ENCODE measurements at places on chromosomes 4 and X. TPM values are rescaled to one million over a fixed set of nuclear protein-coding genes. Genes with fewer than 3 reads are reported as not detected.

KANTR gene
- total RNA-seq = 30.5 TPM

CT45A1 gene
- total RNA-seq = not detected

PPID gene
- 17.3 TPM for total RNA-seq

DNA sequence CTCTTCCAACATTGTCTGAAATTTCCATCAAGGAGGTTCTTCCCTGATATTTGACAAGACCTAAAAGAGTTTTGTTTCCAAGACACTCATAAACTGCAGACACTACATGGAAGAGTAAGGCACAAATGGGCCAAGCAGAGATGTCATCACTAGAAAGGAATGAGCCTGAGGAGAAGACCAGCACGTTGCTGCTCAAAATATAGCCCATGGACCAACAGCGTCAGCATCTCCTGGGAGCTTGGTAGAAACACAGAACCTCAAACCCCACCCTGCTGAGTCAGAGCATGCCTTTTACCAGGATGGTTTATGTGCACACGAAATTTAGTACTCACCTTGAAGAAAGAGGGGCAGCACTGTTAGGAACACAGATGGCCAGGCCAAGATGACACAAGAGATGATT lies 128.7 kb upstream of the MID1 start:
- DNase-seq = no peak
- peaks cover 7% of the 10 kb centered on the region for H3K27me3 ChIP-seq
- no peak overlapping the region for H3K4me3 ChIP-seq
- no peaks in the 10 kb centered on the region for H3K4me1 ChIP-seq
- no peak overlapping the region for H3K27ac ChIP-seq
- no peaks in the 10 kb centered on the region for H3K36me3 ChIP-seq

DNA sequence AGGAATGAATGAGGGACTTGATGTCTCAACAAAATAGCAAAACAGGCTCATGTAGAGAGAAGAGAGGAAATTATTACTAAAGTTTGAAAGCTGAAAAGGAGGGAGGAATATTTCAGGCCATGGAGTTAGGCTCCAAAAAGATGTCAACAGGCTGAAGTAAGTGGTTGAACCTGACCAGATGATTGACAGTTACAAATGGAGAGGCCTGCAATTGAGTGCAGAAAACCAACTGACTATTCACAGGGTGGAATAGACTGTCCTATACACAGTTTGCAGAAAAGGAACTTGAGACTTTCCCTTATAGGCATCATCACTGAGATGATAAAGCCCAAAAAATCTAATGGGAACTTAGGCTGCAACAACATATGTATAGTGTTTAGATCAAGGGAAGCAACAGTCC lies 233.3 kb downstream of the AR start:
- no peaks in the 10 kb centered on the region for H3K27me3 ChIP-seq
- no peaks in the 10 kb centered on the region for H3K36me3 ChIP-seq
- H3K4me3 ChIP-seq = no peak overlapping the region
- H3K27ac ChIP-seq = peak overlapping the region; percentile 45
- no peak for DNase-seq

- H3K27ac ChIP-seq = no peak overlapping the region
- no peaks in the 10 kb centered on the region for H3K4me1 ChIP-seq
- DNase-seq = no peak
- no peaks in the 10 kb centered on the region for H3K36me3 ChIP-seq
- H3K27me3 ChIP-seq = no peaks in the 10 kb centered on the region
These were observed 317.2 kb downstream of the PDGFC start for GRCh38 chr4:156654410-156654809.

- H3K4me3 ChIP-seq = no peak overlapping the region
- no peaks in the 10 kb centered on the region for H3K4me1 ChIP-seq
These were observed 13.7 kb downstream of the PFKFB1 start for GRCh38 chrX:54980334-54980733.

DNA sequence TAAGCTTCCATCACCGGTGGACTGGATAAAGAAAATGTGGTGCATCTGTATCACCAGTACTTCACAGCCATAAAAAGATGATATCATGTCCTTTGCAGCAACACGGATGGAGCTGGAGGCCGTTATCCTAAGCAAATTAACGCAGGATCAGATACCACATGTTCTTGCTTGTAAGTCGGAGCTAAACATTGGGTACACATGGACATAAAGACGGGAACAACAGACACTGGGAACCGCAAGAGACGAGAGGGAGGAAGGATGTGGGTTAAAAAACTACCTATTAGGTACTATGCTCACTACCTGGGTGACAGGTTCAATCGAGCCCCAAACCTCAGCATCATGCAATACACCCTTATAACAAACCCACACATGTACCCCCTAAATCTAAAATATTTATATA lies 16.3 kb upstream of the IDS start:
- no peaks in the 10 kb centered on the region for H3K4me1 ChIP-seq
- H3K27ac ChIP-seq = no peak overlapping the region
- DNase-seq = no peak
- H3K27me3 ChIP-seq = no peaks in the 10 kb centered on the region

DNA sequence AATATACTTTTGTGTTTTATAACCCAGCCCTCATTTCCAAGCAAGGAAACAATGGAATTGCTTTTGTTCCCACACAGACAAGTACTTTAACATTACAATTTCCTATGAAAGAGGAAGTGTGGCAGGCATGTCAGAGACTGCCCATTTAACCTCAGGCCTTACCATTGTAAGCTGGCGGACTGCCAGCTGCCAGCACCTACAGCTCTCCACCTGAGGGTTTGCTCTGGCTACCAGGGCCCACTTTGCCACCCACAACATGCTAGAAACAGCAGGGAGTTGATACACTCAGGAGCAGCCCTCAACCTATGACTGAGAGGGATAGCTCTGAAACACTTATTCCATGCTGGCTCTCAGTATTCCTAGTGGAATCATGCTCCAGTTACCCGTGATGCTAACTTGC lies 152.3 kb upstream of the PRDX4 start:
- no peak for DNase-seq
- no peaks in the 10 kb centered on the region for H3K27me3 ChIP-seq

DNA sequence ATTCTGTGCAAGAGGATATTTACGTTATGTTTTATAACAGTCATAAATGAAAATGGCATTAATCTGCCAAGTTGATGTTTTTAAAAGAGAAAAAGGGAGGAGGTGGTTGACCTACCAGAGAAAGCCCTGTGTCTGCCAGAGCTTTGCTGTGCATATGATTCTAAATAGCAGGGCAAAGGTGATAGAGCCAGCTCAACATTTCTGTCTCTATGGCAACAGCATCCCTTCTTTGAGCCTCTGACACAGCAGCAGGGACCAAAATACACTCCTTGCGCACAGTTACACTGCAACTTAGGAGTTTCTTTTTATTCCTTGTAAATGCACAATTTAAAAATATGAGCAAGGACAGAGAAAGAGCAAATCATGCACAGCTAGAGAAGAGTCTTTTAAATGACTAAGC lies 133.3 kb upstream of the RAI2 start:
- no peaks in the 10 kb centered on the region for H3K4me1 ChIP-seq
- H3K4me3 ChIP-seq = no peak overlapping the region
- no peak overlapping the region for H3K27ac ChIP-seq
- DNase-seq = no peak
- no peaks in the 10 kb centered on the region for H3K36me3 ChIP-seq

GRCh38 chrX:130775849-130776248 lies 127.2 kb downstream of the ENOX2 start:
- H3K27ac ChIP-seq = no peak overlapping the region
- no peak for DNase-seq
- no peak overlapping the region for H3K4me3 ChIP-seq
- no peaks in the 10 kb centered on the region for H3K4me1 ChIP-seq
- no peaks in the 10 kb centered on the region for H3K36me3 ChIP-seq

DNA sequence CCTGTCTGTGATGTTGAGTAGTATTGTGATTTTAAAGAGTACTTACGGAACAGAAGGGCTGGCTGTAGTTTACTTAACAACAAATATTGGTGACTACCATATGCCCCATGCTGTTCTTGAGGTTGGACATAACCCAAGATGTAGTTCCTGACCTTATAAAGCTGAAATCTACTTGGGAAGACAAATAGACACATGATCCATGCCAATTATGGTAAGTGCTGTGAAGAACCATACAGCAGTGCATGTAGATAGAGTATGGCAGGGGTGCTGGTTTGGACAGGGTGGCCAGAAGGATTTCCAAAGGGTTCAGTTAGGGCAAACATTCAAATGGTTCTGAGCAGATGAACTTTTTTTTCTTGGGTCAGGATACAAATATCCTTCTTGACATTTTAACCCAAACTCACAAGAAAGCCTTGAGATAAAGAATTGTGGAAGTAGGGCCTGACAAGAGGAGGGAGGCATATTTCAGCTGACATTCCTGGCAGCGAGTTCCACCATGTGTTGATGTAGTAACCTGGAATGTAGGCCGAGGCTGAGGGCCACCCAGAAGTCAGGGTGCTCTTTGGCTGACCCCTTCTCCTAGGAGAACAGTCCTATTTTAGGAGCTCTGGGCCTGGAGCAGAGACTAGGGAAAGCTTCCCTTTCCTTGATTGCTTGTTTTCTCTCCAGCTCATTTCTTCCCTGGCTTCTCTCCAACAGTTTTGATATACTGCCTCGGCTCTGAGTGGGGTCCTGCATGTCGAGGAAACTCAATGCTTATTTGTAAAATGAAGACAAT lies 74.2 kb downstream of the FREM3 start:
- no peaks in the 10 kb centered on the region for H3K27me3 ChIP-seq
- H3K4me3 ChIP-seq = no peak overlapping the region
- peaks cover 13% of the 10 kb centered on the region for H3K4me1 ChIP-seq
- DNase-seq = peak; percentile 97

GRCh38 chr4:33625748-33626147 lies 2618.6 kb downstream of the ARAP2 start:
- no peak for DNase-seq
- no peak overlapping the region for H3K4me3 ChIP-seq
- H3K4me1 ChIP-seq = no peaks in the 10 kb centered on the region

- no peak overlapping the region for H3K4me3 ChIP-seq
- H3K27ac ChIP-seq = no peak overlapping the region
- no peaks in the 10 kb centered on the region for H3K36me3 ChIP-seq
- peaks cover 4% of the 10 kb centered on the region for H3K27me3 ChIP-seq
These were observed 64.0 kb upstream of the FGF13 start for GRCh38 chrX:138775517-138775916.

- H3K27me3 ChIP-seq = peaks cover 98% of the 10 kb centered on the region
- no peak overlapping the region for H3K4me3 ChIP-seq
- H3K27ac ChIP-seq = no peak overlapping the region
- DNase-seq = no peak
- no peaks in the 10 kb centered on the region for H3K4me1 ChIP-seq
These were observed 8.7 kb downstream of the MSX1 start for GRCh38 chr4:4868040-4868757.

DNA sequence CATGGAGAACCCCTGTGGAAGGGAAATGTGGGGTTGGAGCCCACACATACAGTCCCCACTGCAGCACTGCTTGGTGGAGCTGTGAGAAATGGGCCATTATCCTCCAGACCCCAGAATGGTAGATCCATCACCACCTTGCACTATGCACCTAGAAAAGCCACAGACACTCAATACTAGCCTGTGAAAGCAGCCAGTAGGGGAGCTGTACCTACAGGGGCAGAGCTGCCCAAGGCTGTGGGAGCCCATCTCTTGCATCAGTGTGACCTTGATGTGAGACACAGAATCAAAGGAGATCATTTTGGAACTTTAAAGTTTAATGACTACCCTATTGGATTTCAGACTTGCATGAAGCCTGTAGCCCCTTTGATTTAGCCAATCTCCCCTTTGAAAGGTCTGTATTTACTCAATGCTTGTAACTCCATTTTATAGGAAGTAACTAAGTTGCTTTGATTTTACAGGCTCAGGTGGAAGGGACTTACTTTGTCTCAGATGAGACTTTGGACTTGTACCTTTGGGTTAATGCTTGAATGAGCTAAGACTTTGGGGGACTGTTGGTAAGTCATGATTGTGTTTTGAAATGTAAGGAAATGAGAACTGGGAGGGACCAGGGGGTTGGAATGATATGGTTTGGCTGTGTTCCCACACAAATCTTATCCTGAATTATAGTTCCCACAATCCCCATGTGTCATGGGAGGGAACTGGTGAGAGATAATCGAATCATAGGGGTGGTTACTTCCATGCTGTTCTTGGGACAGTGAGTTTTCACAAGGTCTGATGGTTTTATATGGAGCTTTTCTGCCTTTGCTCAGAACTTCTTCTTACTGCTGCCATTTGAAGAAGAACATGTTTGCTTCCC lies 352.6 kb downstream of the INPP4B start:
- no peak for DNase-seq
- H3K4me3 ChIP-seq = no peak overlapping the region
- H3K27ac ChIP-seq = no peak overlapping the region

- DNase-seq = no peak
- no peaks in the 10 kb centered on the region for H3K4me1 ChIP-seq
- no peak overlapping the region for H3K27ac ChIP-seq
- H3K4me3 ChIP-seq = no peak overlapping the region
These were observed 363.1 kb upstream of the HS3ST1 start for GRCh38 chr4:11791797-11792196.

DNA sequence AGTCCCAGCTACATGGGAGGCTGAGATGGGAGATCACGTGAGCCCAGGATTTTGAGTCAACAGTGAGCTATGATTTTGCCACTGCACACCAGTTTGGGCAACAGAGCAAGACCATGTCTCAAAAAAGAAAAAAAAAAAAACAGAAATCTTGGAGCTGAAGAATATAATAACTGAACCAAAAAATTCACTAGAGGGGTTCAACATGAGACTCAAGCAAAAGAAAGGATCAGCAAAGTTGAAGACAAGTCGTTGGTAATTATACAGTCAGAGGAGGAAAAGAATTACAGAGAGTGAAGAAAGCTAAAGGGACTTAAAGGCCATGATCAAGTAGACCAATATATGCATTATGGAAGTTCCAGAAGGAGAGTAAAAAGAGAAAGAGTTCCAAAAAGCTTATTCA lies 26.9 kb downstream of the SHROOM4 start:
- no peaks in the 10 kb centered on the region for H3K27me3 ChIP-seq
- no peaks in the 10 kb centered on the region for H3K36me3 ChIP-seq
- H3K27ac ChIP-seq = no peak overlapping the region
- no peak overlapping the region for H3K4me3 ChIP-seq
- no peaks in the 10 kb centered on the region for H3K4me1 ChIP-seq

DNA sequence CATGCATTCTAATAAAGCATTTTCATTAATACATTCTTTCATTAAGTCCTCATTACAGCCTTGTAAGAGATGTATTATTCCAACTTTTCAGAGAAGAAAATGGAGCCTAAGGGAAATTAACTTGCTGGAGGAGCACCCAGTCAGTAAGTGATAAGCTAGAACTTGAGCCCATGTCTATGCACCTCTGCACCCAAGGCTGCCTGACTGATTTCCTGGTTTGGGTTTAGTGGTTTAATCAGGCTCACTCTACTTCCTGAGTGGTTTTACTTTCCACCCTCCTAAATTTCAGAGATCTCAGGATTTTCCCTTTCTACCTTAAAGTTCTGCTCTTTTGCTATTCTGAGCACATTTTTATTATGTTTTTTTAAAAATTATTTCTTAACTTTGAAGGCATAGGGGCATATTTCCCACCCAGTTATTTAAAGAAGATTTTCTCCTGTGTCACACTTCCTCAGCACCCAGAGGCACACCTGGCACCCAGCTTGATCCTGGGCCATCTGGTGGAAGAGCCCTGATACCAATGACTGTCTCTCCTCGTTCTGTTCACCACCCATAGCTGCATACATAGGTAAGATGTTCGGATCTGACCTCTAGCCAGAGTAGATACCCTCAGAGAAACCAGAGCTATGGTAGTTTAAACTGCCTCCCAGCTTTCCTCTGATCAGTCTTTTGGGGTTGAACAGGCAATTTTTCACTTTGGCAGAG lies 10.4 kb downstream of the CORIN start:
- H3K27me3 ChIP-seq = no peaks in the 10 kb centered on the region
- no peak overlapping the region for H3K27ac ChIP-seq
- no peak for DNase-seq
- no peaks in the 10 kb centered on the region for H3K36me3 ChIP-seq
- H3K4me1 ChIP-seq = no peaks in the 10 kb centered on the region

- peaks cover 3% of the 10 kb centered on the region for H3K27me3 ChIP-seq
- peaks cover 1% of the 10 kb centered on the region for H3K4me1 ChIP-seq
- no peak overlapping the region for H3K4me3 ChIP-seq
- H3K27ac ChIP-seq = no peak overlapping the region
- no peaks in the 10 kb centered on the region for H3K36me3 ChIP-seq
These were observed 26.0 kb upstream of the YTHDC1 start for GRCh38 chr4:68375667-68376559.

Data from lung (tissue), 17 donors.